Fibroblast of the conjunctiva (primary cell): ENCODE measurements at places on chromosomes 3 and 15.

DNA sequence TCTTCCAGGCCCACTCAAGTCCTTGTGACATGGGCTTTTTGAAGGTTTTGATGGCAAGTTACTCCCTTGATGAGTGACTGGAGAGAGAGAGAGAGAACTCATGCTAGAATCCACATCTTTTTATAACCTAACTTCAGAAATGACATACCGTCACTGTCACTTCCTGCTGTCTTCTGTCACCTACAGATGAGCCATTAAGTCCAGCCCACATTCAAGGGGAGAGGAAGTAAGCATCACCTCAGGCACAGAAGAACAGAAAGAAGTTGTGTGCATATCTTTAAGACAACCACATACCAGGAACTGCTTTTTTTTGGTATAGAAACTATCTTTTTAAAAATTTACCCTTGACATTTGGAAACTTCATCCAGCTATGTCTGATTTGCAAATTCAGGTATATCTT is 16.6 kb upstream of the TXNRD3 start:
- DNase-seq = no peak

DNA sequence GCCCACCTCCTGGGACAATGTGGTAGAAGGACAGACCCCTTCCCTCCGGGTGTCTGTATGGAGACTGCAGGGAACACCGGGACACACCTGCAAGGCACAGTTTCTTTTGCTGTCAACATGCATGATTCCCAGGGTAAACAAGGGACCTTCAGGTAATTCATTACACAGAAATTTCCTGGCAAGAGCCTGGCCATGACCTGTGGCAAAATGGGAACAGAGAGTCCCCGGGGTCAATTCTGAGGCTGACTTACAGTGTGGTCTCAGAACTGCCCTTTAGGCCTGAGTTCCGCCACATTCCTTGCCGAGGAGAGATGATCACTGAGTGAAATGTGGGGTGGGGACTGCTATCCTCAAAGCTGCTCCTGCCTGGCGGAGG is 6.3 kb downstream of the STARD5 start:
- DNase-seq = no peak

GRCh38 chr3:46318207-46318927 is 35.5 kb upstream of the CCR2 start:
- DNase-seq = no peak

DNA sequence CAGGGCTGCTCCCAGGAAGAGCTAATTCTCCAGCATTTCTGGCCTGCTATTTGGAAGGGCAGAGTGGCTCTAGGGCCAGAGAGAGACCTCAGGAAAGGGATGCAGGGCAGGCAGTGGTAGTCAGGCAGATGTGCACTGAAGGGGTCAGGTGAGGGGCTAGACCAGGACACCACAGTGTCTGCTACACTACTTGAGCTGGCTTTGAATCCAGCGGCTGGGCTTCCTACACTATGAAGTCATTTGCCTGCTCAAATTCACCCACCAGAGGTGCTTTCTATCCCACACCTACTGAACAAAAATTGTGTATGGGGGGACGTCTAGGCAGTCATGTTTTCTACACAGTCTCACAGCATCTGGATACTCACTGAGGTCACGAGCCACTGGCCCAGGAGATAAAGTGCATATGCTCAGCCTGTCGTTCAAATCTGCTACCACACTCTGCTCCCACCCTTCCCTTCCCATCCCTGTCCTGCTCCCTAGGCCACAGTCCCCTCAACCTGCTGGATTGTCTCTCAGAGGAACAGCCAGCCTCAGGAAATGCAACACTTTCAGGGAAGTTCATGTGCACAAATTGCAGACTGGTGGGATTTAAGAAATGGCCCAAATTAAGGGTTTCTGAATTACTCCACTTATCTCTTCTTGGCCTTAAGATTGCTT is 49.9 kb upstream of the SLC6A11 start:
- no peak for DNase-seq

DNA sequence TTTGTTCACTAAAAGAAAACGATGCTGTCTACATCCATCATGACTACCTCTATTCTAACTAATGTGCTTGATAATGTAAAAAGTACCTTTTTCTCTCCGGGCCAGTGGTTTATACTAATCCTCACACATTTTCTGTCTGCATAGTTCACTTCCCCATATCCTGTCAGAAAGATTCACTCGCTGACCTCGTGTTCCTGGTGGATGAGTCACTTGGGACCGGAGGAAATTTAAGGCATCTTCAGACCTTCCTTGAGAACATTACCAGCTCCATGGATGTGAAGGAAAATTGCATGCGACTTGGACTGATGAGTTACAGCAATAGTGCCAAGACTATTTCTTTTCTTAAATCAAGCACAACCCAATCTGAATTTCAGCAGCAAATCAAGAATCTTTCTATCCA is 33.8 kb downstream of the COL6A5 start:
- DNase-seq = no peak

DNA sequence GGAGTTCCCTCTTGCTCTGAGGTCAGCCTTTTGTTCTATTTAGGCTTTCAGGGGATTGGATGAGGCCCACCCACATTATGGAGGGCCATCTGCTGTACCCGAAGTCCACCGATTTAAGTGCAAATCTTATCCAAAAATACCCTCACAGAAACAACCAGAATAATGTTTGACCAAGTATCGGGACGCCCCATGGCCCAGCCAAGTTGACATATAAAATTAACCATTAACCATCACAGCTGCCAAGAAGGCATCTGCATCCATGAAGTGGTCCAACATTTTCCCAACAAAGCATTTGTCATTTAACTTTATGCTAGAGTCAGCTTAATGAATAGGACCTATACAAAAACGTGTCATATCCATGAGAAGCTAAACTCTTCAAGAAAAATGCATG is 46.2 kb upstream of the TBC1D23 start:
- no peak for DNase-seq

- no peak for DNase-seq
Measured at GRCh38 chr3:55489798-55490132, 2.7 kb upstream of the WNT5A start.

- no peak for DNase-seq
Measured at GRCh38 chr15:37094333-37094914, 5.9 kb downstream of the MEIS2 start.

GRCh38 chr3:23964537-23965235 is 19.6 kb downstream of the NR1D2 start:
- no peak for DNase-seq

DNA sequence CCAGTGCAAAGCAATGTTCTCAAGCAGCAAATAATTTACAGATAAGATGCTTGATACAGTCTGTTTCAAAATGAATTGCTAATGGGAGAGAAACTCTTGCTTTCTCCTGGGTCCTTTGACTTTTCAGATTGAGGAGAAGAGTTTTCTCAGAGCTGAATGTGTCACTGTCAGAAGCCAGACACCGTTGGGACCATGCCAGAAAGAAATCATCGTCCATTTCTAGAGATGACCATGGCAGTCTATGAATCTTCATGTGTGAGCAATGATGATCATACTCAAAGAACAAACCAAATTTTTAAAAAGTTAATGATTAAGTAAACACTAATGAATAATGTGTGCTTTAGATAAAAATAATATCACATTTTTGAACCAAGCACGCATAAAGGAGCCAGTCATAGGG is 77.6 kb downstream of the ZNF385D start:
- DNase-seq = no peak

GRCh38 chr3:143302638-143303171 is 183.1 kb downstream of the CHST2 start:
- DNase-seq = peak; percentile 74

DNA sequence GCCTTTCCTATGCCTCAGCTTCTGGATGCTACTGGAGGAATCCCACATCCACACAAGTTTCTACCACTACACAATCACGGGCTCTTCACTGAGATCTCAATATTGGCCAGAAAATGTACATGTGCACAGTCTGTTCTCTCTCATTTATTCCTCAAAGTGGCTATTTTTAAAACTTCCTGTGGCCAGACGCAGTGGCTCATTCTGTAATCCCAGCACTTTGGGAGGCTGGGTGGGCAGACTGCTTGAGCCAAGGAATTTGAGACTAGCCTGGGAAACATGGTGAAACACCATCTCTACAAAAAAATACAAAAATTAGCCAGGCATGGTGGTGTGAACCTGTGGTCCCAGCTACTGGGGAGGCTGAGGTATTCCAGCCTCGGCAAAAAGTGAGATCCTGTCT is 91.4 kb upstream of the PRTG start:
- no peak for DNase-seq

- DNase-seq = no peak
Measured at GRCh38 chr15:91192690-91193377, 92.8 kb downstream of the SV2B start.

DNA sequence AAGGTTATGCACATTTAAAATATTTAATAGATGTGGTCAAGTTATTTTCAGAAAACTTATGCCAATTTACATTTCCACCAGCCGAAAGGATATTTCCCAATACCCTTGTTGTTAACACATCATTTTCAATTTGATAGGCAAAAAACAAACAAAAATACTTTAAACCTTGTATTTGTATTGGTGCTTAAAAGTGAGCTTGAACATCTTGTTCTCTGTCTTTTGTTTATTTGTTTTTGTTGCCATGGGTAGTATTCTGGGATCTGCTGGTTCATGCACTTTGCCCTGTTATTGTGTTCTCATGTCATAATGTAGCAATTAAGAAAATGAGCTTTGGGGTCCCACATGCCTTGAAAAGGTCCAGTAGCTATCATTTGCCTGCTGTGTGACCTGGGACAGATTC is 191.4 kb downstream of the LRTM1 start:
- DNase-seq = no peak

DNA sequence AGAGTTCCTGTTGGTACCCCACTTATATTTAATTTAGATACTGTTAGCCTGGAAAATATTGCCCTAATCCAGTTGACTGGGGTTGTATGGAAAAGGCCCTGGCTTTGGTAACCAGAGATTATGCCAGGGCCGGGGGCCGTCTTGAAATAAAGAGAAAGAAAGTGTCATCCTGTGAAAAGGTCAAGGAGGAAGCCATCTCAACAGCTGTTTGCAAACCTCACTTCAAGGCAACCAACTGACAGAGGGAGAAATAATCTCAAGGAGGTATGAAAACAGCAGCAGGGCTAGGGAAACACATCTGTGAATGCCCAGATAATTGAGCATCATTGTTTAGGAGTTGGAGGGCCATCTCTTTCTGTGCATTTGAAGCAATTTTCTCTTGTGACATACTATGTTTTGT is 190.8 kb downstream of the SUCLG2 start:
- no peak for DNase-seq

GRCh38 chr3:10294030-10294586 is 1.4 kb upstream of the GHRL start:
- no peak for DNase-seq

DNA sequence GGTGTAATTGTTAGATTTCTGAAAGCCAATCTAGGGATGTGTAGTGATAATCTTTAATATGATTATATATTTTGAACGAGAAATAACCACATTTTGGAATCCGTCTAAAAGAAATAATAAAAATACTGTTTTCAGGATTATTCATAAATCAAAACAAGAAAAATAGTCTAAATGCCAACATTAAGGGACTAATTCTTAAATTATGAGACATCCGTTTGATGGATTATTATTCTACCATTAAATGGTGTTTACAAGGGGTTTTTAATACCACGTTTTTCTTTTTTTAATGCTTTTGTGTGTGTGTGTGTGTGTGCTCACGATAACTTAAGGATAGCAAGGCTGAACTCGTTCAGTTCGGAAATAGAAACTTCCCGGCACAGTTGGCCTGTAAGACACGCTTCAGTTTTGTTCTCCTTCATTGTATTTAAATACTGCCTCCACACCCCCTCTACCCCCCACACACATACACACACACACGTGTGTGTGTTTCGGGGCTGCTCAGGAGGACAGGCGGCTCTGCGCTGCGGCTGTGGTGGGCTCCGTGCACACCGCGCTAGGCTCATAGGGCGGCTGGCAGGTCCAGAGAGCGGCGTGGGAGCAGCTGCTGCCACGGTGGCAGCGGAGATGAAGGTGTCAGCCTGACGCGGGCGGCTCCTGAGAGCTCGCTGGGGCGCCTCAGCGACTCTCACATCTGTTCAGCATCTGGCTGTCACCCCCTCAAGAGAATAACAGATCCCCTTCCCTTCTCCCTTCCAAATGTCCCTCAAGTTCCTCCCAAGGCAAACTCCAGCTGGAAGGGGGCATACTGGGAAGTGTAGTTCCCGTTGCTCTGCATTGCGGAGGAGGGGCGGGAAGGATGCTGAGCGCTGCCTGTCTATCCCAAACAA is 23.0 kb upstream of the ANP32A start:
- no peak for DNase-seq

DNA sequence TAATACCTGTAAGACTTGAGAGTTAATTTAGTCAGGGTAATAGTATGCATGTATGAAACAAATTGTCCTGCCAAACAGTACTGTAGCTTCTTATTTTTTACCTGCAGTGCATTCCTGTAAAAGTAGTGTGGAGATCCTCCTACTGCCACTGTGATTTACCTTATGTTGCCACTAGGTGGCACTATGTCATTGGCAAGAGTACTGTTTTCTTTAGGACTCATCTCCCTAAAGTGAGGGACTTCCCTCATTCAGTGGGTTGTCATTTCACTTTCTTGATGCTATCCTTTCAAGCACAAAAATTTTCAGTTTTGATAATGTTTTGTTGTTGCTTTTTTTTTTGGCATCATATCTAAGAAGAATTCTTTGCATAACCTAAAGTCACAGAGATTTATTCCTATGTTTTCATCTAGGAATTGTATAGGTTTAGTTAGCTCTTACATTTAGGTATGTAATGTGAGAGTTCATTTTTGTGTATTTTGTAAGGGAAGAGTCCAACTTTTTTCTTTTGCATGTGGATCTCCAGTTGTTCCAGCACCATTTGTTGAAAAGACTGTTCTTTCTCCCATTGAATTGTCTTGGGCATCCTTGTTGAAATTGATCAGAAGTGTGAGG is 105.7 kb downstream of the AKAP13 start:
- DNase-seq = peak; percentile 76

DNA sequence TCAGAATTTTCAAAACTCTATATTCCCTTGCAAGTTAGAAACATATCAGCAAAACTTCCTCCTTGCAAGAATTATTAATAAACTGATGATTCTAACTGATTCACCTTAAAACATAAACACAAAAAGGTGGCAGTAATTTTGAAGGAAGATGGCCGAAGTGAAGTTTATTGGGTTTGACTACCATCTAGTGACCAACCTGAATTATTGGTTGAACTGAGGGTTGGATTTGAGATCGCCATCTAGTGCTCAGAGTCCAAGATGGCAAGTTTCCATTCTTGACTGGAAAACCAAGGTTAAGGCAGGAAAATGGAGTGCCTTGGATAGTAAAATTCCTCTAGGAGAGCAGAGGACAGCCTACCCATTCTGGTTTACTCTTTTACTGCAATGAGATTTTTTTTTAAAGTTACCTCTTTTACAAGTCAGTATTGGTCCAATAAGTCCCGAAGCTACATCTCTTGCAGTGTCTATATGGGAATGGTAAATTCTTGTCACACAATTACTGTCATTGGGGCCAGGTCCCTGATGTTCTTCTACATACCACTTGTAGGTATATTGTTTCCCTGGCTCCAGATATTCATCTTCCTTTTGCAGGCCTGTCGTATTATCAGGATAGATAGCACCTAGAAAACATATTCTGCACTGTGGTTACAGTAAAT is 51.6 kb upstream of the CP start:
- peak; percentile 87 for DNase-seq

DNA sequence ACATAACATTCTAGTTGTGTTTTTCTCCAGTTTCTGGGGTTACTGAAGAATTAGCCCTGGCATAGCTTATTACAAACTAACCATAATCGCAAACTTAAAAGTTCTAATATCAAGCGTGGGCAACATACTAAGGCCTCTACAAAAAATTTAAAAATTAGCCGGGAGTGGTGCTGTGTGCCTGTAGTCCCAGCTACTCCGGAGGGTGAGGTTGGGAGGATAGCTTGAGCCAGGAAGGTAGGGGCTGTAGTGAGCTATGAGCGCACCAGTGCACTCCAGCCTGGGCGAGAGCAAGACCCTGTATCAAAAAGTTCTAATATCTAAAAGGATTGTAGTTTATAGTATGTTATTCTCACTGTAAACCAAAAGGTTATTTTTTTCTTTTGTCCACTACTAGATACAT is 1.1 kb downstream of the OIP5 start:
- no peak for DNase-seq
